ENCODE measurements at places on chromosomes 13 and 19. TPM values are rescaled to one million over a fixed set of nuclear protein-coding genes. Genes with fewer than 3 reads are reported as not detected.

Gene F2RL3
- total RNA-seq, result under 0.01 TPM

Gene SWSAP1
- 1.6 TPM for total RNA-seq

Gene CGB1
- total RNA-seq, result not detected

Gene KLF5
- 2.2 TPM for total RNA-seq

Gene CTU1
- total RNA-seq, result 4.5 TPM
